ENCODE measurements at places on chromosomes 4 and X.
A peak's percentile ranks its signal among the peaks of the same experiment; 100 is the strongest.

DNA sequence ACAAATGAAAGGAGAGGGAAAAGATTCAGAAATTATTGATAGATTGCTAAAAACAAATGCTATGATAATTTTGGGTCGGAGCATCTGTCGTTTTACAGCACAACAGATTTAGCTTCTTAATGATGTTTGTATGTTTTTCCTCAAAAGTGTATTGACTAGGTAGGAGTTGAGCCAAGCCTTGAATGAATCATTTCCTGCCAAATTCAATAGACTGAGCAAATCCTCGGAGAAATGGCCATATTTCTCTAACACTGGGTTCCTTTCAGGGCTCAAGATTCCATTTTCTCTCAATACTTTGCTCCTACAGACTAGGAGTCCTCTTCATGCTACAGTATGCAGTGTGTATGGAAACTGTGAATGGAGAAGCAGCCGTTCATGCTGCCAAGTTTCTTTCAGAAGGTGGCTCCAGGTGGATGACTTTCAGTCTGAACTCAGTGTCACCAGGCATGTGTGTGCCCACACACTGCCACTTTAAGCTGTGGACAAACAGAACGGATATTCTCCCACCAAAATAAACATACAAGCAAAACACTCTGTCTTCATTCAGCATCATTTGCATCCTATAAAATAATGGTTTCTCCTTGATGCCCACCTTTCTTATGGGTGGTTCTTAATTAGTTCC lies 146.0 kb downstream of the TBL1X start:
- no peak for DNase-seq

- peak; percentile 41 for DNase-seq
These were observed 36.6 kb upstream of the UGT2A1 start for GRCh38 chr4:69689599-69689998.

DNA sequence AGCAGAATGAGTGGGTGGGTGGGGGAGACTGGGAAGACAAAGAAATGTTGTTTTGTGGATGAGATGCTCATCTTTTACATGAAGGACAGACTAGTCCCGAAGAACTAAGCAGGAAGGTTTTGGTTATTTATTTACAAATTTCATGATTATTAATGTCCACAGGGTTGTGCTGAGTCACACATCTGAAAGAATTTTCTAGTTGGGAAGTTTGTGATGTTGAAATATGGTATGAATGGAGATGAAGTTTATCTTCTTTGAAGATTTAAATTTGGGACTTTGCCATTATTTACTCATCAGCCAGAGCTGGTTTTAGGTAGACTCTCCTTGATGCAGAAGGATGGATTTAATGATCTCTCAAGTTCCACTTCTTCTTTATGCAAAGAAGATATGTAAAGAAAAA lies 75.5 kb downstream of the MOSPD2 start:
- no peak for DNase-seq

- DNase-seq, result no peak
These were observed 87.5 kb upstream of the PTPN13 start for GRCh38 chr4:86506591-86506990.

DNA sequence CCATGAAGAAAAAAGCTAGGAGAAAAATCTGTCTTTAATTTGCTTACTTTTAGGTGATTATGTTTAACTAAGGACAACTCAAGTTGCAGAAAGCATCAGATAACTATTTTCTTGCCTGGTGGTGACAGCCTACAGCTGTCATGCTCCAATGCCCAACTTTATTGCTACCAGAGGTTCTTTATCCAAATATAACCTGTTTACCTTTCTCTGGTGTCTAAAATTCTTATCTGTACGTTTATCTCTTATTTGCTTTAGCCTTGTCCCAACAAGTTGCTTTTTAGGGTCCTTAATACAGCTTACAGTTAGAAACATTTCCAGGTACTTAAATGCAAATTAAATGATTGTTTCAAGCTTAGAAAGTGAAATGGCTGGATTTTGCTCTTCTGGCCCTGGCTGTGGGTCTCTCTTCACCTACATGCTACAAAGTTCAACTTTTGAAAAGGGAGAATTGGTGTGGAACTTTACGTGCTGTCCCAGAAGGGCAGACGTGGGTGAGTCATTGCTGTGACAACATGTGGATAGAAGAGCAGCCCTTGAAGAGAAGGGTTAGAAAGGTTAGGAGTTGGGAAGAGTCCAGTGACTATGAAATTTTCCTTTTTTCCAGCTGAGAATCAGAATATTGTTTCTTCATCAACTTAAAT lies 60.7 kb downstream of the HPGD start:
- no peak for DNase-seq

GRCh38 chr4:147407261-147408045 lies 73.4 kb upstream of the EDNRA start:
- DNase-seq, result no peak

GRCh38 chrX:118356154-118356701 lies 10.3 kb downstream of the WDR44 start:
- no peak for DNase-seq

GRCh38 chr4:130545596-130545995 lies 1449.6 kb downstream of the C4orf33 start:
- no peak for DNase-seq

GRCh38 chr4:168831919-168832762 lies 177.9 kb downstream of the CBR4 start:
- peak; percentile 52 for DNase-seq

DNA sequence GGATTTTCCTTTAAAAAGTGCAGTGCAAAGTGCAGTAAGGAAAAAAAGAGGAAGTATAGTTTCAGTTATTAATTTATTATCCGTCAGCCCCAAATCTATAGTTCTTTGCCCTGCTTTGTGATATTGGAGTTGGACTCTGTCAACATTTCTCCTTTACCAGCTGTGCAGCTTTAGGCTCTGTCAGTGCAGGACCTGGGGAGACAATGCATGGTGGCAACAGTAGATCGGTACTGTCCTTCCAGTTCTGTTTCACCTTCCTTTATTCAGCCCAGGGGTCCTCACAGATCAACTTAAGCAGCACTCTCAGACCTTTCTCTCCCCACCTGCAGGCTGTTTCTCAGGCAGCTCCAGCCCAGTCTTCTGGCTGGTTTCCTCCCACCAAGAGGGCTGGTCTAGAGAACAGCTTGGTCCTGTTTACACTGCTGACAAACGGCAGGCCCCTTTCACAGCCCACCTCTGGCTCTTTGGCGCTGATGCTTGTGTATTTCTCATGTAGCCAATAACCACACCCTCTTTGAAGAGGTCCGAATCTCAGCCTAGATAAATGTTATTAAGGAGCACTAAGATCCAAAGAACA lies 71.6 kb downstream of the MCUB start:
- no peak for DNase-seq

DNA sequence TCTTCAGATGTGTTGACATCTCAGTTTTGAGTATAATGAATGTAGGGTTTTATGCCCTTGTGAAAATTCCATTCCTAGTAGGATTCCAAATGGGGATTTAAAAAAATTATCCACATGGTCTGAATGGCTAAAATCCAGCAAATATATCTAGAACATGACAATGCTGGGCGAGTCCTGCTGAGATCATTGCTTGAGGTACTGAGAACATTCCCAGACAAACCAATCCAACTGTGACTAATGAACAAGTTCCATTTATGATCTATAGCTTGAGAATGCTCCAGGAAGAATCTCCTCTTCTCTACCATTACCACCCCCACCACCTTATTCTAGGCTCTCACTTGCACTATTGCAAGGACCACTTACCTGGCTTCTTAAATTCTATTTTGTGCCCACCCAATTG lies 77.2 kb upstream of the IL1RAPL2 start:
- no peak for DNase-seq

- DNase-seq, result no peak
These were observed 36.6 kb downstream of the ZFP42 start for GRCh38 chr4:188032170-188032569.

- no peak for DNase-seq
These were observed 46.2 kb upstream of the TRPC3 start for GRCh38 chr4:121998024-121998423.

GRCh38 chrX:84760560-84760959 lies 243.1 kb upstream of the APOOL start:
- no peak for DNase-seq

GRCh38 chr4:8552581-8553205 lies 27.5 kb upstream of the GPR78 start:
- no peak for DNase-seq

- no peak for DNase-seq
These were observed 5.2 kb downstream of the PCDH19 start for GRCh38 chrX:100404851-100405250.

GRCh38 chr4:137641544-137641943 lies 109.2 kb upstream of the PCDH18 start:
- no peak for DNase-seq

DNA sequence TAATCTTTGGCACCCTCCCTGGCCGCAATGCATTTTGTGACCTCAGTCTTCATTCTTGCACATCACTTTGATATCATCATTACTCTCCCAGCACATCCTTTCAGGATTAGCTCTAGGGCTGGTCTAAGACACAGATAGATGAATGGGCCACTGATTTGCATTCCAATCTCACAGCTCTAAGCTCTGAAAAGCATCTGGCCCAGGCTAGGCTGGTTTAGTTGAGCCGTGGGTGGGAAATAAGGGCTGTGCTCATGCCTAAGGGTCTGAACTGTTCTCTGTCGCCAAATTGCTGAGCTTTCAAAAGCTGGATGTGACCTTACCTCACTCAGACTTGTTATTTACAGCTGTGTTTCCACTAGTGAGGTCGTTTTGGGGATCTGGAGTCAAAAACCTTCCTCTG lies 30.0 kb upstream of the SLC9A7 start:
- no peak for DNase-seq

GRCh38 chr4:7388627-7389026 lies 46.1 kb downstream of the PSAPL1 start:
- no peak for DNase-seq

- DNase-seq, result no peak
These were observed 22.0 kb upstream of the VEGFC start for GRCh38 chr4:176814770-176815169.
